ENCODE measurements at places on chromosomes 5 and 9.

- DNase-seq: peak; percentile 7
These were observed 6.1 kb upstream of the AFAP1L1 start for GRCh38 chr5:149265597-149265996.

GRCh38 chr5:109256486-109256885 lies 153.3 kb downstream of the PJA2 start:
- DNase-seq: no peak

GRCh38 chr5:72063219-72063819 lies 44.0 kb upstream of the MAP1B start:
- DNase-seq: peak; percentile 32

DNA sequence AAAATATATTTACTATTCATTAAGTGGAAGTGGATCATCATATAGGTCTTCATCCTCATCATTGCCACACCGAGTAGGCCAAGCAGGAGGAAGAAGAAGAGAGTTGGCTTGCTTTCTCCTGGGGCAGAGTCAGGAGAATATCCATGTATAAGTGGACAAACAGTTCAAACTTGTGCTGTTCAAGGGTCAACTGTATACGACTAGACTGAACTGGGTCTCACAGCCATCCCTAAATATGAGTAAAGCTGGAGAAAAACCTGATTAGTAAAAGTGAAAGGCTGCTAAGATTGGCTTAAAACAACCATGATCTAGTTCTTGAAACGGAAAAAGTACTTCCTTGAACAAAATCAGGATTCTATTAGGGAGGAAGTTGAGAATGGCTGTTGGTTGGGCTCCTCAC lies 276.7 kb upstream of the ADRA1B start:
- peak; percentile 7 for DNase-seq

GRCh38 chr9:100427366-100428263 lies 672 bp downstream of the MSANTD3 start:
- DNase-seq: peak; percentile 72
